PC-9 (cell line): ENCODE measurements at places on chromosomes 5 and 9. TPM values are rescaled to one million over a fixed set of nuclear protein-coding genes. Genes with fewer than 3 reads are reported as not detected.

DNA sequence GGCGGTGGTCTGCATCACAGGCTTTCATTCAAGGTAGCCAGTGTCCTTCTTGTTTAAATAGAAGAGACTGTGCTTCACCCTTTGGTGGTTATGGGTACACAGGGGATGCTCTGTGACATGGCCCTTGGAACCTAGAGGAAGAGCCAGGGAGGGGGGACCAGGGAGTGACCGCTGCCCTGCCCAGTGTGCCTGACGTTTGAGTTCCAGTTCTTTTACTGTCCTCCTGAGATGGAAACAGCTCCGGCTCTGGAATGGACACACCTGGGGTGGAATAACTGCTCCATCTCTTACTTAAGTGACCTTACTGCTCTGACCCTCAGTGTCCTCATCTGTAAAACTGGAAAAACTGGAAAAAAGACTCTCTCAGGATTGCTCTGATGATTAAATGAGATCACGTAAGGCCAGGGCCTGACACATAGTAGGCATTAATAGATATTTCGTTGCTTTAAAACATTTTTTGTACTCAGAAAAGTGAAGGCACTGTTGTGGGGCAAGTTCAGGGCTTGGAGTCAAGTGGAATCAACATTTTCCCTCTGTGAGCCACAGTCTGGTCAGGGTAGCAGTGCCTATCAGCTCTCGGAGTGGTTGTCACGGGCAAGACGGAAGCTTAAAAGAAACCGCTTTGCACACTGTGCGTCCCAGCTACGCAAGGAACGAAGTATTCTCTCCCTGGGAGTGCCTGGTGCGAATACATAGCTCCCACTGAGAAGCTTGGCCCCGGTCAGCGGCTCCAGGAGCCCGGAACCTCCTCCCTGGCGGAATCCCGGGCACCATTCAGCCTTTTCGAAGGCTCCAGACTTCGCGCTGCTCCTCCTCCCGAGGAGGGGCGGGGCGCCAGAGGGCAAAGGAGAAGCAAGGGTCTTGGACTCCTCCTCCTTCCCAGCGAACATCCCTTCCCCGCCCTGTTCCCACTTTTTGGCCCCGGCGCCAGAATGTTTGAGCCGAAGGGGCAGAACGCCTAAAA is 5.8 kb downstream of the POU4F3 start:
- peaks cover 40% of the 10 kb centered on the region for H3K27me3 ChIP-seq
- H3K36me3 ChIP-seq = no peaks in the 10 kb centered on the region
- no peak overlapping the region for H3K27ac ChIP-seq
- no peak overlapping the region for H3K4me3 ChIP-seq

DNA sequence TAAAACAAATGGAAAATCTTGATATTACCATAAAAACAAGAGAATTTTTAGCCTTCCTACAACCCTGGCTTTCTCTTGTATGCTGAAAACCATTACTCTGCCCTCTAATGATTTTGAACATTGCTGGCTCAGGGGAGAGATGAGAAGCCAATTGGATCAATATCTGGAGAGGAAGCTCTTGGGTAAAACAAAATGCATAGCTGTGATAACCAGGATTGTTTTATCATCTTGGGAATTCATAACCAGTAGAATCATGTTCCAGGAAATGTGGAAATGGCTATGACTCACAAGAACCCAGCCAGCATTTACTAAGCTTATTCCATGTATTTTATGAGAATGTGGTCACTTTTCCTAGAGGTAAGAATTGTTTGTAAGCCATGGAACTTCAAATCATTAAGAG is 51.1 kb upstream of the CTNND2 start:
- no peaks in the 10 kb centered on the region for H3K27me3 ChIP-seq
- no peaks in the 10 kb centered on the region for H3K36me3 ChIP-seq
- H3K4me3 ChIP-seq = no peak overlapping the region
- no peak for DNase-seq
- no peaks in the 10 kb centered on the region for H3K4me1 ChIP-seq
- H3K27ac ChIP-seq = no peak overlapping the region

DNA sequence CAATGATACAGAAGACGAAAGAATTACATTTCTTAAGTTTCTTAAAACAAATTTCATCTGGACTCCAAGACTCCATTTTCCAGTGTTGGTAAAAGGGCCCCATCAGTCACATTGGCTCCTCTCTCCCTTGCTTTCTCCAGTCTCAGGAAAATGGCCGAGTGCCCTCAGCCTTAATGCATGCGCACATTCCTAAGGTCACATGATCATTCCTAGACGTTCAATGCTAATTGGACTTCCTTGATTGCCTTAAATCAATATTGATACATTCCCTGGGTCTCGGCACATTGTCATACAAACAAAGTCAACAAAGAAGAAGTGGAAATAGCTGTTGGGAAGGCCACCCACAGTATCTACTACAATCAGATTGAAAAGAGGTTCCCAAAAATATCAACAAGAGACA is 413.6 kb upstream of the GRAMD2B start:
- no peak overlapping the region for H3K4me3 ChIP-seq
- H3K27ac ChIP-seq = no peak overlapping the region
- DNase-seq = no peak
- H3K4me1 ChIP-seq = no peaks in the 10 kb centered on the region

DNA sequence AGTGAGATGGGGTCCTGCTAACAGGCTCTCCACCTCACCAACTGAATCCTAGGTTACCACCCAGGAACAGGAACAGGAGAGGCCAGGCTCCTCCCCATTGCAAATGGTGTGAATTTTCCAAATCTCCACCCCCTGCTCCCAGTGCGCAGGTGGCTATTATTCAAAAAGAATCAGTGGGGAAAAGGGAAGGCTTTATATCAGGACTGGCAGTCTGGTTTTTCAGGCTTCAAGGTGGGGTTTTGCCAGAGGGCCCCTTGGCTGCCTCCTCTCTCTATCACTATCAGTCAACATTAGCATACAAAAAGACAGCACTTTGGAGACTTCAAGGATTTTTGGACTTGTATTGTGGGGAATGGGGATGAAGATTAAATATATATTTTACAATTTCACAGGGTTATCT is 1817.6 kb upstream of the C9orf72 start:
- no peak overlapping the region for H3K4me3 ChIP-seq
- H3K27me3 ChIP-seq = no peaks in the 10 kb centered on the region
- DNase-seq = no peak
- no peaks in the 10 kb centered on the region for H3K4me1 ChIP-seq
- H3K27ac ChIP-seq = no peak overlapping the region

DNA sequence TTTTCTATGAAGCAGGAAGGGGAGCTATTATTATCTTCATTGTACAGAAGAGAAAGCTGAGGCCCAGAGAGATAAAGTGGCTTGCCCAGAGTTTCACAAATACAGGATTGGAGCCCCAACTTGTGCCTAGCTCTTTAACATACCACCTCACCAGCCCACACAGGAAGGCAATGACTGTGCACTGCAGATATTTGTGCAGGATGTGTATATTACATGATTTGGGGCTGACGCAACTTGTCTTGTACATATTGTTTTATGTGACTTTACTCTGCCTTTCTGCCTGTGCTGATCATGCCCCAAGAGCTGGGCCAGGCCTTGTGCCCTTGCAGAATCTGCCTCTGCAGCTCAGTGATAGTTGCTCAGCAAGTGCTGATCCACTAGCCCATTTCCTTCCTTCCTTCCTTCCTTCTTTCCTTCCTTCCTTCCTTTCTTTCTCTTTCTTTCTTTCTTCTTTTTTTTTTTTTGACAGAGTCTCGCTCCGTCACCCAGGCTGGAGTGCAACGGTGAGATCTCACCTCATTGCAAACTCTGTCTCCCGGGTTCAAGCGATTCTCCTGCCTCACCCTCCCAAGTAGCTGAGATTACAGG is 106.6 kb upstream of the TBCA start:
- H3K36me3 ChIP-seq = no peaks in the 10 kb centered on the region
- no peak overlapping the region for H3K27ac ChIP-seq
- DNase-seq = no peak
- no peaks in the 10 kb centered on the region for H3K4me1 ChIP-seq
- H3K4me3 ChIP-seq = no peak overlapping the region

DNA sequence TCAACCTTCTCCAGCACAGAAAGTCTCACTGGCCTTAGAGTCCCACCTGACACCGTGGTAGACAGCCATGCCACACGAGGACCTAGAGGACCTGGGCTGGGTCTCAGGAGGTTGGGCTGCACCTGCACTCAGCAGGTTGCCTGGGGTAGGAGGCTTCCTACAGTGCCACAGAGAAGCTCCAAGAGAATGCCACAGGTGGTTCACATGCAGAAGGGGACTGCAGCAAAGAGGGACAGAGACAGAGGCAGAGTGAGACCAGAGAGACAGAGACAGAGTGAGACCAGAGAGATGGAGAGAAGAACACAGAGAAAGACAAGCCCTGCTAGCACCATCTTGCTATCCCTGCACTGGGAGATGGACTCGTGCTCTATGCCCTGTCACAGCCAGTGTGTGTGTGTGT is 5.7 kb downstream of the CAMK2A start:
- no peak overlapping the region for H3K4me3 ChIP-seq
- DNase-seq = no peak
- no peaks in the 10 kb centered on the region for H3K27me3 ChIP-seq
- H3K27ac ChIP-seq = no peak overlapping the region

DNA sequence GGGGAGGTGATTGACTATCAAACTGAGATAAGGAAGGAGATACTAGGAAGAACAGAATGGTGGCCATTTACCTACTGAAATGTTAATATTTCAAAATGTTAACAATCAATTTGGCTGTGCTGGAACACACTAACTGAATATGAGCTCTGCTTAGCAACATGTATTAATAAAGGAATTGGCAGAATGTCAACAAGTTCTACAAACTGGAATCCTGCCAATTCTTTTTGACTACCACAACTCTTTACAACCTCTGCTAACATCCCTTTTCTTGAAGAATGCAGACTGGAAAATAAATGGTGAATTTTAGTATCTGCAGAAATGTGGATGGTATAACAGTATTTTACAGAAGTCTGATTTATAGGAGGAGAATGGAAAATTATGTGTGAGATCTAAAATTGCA is 446.4 kb downstream of the ISL1 start:
- H3K36me3 ChIP-seq = no peaks in the 10 kb centered on the region
- H3K27me3 ChIP-seq = no peaks in the 10 kb centered on the region
- H3K4me1 ChIP-seq = peaks cover 24% of the 10 kb centered on the region
- H3K4me3 ChIP-seq = no peak overlapping the region
- peak overlapping the region; percentile 74 for H3K27ac ChIP-seq

- H3K4me1 ChIP-seq = no peaks in the 10 kb centered on the region
- H3K27ac ChIP-seq = no peak overlapping the region
- H3K36me3 ChIP-seq = no peaks in the 10 kb centered on the region
- no peak overlapping the region for H3K4me3 ChIP-seq
- no peak for DNase-seq
These were observed 34.8 kb downstream of the SNX24 start for GRCh38 chr5:122880170-122880689.

- H3K4me1 ChIP-seq = peaks cover 4% of the 10 kb centered on the region
- no peak for DNase-seq
- H3K27ac ChIP-seq = no peak overlapping the region
- H3K36me3 ChIP-seq = no peaks in the 10 kb centered on the region
These were observed 18.2 kb upstream of the CEP120 start for GRCh38 chr5:123441408-123441807.

DNA sequence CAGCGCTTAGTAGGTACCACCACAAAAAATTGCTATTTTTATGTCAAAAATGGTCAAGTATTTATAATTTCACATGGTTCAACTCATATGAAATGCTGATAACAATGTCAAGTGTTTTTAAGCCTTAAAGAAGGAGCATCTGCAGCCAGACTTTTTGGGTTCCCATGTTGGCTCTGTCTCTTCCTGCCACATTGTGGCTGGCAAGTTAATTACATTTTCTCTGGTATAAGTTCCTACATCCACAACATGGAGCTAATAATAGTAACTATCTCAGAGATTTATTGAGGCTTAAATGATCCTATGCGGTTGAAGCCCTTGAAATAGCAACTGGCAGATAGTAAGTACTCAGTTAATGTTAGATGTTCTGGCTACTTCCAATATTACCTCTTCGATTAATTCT is 5.4 kb downstream of the ATP10B start:
- no peak overlapping the region for H3K4me3 ChIP-seq
- no peaks in the 10 kb centered on the region for H3K27me3 ChIP-seq
- no peaks in the 10 kb centered on the region for H3K4me1 ChIP-seq
- DNase-seq = no peak

- no peak overlapping the region for H3K27ac ChIP-seq
- DNase-seq = no peak
- H3K4me1 ChIP-seq = no peaks in the 10 kb centered on the region
These were observed 236.9 kb downstream of the SAXO1 start for GRCh38 chr9:18795947-18796671.

- no peak overlapping the region for H3K4me3 ChIP-seq
- H3K27me3 ChIP-seq = peaks cover 7% of the 10 kb centered on the region; the same call in 1 of the 2 replicates
- H3K36me3 ChIP-seq = no peaks in the 10 kb centered on the region
- DNase-seq = no peak
- no peaks in the 10 kb centered on the region for H3K4me1 ChIP-seq
- no peak overlapping the region for H3K27ac ChIP-seq
These were observed 100.0 kb downstream of the PSD2 start for GRCh38 chr5:139895647-139896046.

- H3K4me3 ChIP-seq = no peak overlapping the region
- no peaks in the 10 kb centered on the region for H3K27me3 ChIP-seq
- H3K4me1 ChIP-seq = peaks cover 28% of the 10 kb centered on the region
These were observed 5.9 kb downstream of the TNFSF15 start for GRCh38 chr9:114799925-114800324.

DNA sequence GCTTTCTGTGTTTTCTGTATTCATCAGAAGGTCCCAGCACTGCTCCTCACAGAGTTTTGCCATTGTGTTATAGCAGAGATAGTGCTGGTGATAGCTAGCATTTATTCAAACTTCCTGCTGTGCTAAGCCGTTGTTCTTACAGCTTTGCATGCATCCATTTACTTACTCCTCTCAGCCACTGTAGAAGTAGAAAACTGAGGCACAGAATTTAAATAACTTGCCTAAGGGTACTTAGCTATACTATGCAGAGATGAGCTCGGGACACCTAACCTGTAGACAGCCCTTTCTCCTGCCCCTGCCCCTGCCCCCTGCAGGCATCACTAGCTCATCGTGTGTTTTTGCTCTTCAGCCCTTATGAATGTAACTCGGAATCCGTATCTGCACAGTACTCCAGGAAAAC is 227.6 kb downstream of the SAXO1 start:
- no peaks in the 10 kb centered on the region for H3K36me3 ChIP-seq
- no peaks in the 10 kb centered on the region for H3K4me1 ChIP-seq
- H3K4me3 ChIP-seq = no peak overlapping the region
- H3K27ac ChIP-seq = no peak overlapping the region
- H3K27me3 ChIP-seq = no peaks in the 10 kb centered on the region

GRCh38 chr9:72596451-72597180 is 75.2 kb downstream of the TMC1 start:
- no peak for DNase-seq
- H3K4me1 ChIP-seq = peaks cover 7% of the 10 kb centered on the region
- H3K36me3 ChIP-seq = no peaks in the 10 kb centered on the region
- H3K4me3 ChIP-seq = no peak overlapping the region
- H3K27ac ChIP-seq = no peak overlapping the region
- H3K27me3 ChIP-seq = no peaks in the 10 kb centered on the region

Gene PLEKHG4B
- not detected in 2 replicates for total RNA-seq

Gene BNC2
- 2.7 and 2.9 TPM in 2 replicates for total RNA-seq

Gene WNK2
- total RNA-seq = 44.6 and 61.3 TPM in 2 replicates

Gene SLC4A9
- 0.20 and 0.53 TPM in 2 replicates for total RNA-seq

Gene SLC34A1
- total RNA-seq = 0.28 TPM in 1 of 2 replicates, not detected in the other

Gene ADRA1B
- total RNA-seq = 4.6 and 6.0 TPM in 2 replicates

Gene ABHD17B
- 21.9 and 22.8 TPM in 2 replicates for total RNA-seq

Gene GLRA1
- total RNA-seq = not detected in 2 replicates

Gene SPATA31D4
- not detected in 2 replicates for total RNA-seq

Gene TXN
- 1,110 and 1,260 TPM in 2 replicates for total RNA-seq

Gene PCDHB4
- 0.09 and 0.13 TPM in 2 replicates for total RNA-seq
